Hepatocyte (in vitro differentiated cells): ENCODE measurements at places on chromosomes 12 and 14. TPM values are rescaled to one million over a fixed set of nuclear protein-coding genes. Genes with fewer than 3 reads are reported as not detected.

CLEC14A gene
- polyA plus RNA-seq: 1.1 and 1.9 TPM in 2 replicates

- DNase-seq: no peak
Observed at GRCh38 chr14:61217516-61217915, 63.6 kb downstream of the TMEM30B start.

DNA sequence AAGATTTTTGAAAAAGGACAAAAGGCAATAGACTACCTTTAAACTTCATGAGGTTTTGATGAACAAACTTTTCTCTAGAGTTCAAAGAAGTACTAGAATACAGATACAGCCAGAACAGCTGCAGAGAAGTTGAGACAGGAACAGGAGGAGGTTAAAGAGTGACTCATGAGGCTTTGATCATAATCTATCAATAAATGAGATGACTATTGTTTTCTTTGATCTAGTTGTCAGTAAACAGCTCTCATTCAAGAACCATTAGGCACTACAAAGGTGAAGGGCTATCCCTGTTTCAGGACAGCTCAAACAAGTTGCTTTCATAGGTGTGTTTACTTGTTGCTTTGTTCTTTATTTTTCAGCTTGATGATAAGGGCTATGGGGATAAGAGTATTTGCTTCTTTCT, 2.4 kb downstream of the WASHC3 start:
- DNase-seq: no peak

- no peak for DNase-seq
Observed at GRCh38 chr14:22226381-22226780, 362.6 kb downstream of the DAD1 start.
